ENCODE measurements at places on chromosomes 4 and X.

DNA sequence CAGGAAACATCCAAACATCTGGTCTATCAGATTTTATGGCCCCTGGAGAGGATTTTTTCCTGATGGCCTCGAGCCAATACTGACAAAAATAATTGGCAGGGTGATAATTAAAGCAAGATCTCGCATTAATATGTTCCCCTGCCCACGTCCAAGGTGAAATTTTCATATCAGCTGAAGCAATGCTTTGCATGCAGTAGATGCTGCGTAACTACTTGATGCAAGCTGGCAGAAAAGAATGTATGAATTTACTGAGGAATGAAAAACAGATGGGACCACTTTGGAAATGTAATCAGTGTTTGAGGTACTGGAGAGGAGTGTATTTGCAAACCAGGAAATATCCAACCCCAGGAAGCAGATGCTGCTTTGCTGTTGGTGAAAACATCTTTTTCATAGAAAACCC is 36.8 kb upstream of the REST start:
- DNase-seq, result no peak

GRCh38 chr4:57401586-57401985 is 291.4 kb upstream of the IGFBP7 start:
- DNase-seq, result no peak

DNA sequence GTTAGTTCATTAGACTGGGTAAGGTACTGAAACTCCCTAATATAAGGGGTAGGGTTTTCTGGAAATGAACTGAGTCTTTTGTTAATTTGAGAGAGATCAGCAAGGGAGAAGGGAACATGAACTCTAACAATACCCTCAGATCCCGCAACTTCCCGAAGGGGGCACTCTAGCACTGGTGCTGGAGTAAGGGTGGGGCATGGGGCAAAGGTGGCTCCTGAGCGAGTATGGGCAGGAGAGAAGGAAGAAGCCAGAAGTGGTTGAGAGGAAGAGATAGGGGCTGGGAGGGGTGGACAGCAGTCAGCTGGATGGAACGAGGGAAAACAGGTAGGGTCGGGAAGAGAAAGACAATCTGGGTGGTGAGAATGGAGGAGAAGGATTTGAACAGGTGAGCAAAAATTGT is 183.2 kb upstream of the MAGEE2 start:
- DNase-seq, result no peak

DNA sequence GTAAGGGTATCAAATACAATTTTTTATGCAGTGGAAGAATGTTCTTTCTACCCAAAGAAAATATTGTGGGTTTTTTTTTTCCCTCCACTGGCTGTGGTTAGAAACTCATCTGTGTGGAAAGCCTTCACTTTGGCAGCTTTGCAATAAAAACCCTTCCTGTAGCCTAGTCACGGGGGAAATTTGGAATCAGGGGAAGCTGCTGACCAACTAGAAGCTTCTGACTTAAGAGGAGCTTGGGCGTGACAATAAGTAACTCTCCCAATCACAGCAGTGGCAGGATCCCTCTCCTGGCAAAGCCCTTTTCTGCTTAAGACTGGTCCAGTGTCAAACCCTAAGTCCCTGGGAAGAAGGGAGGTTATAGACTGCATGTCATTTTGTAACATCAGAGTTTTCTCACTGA is 87.9 kb downstream of the LRRC66 start:
- DNase-seq, result no peak

DNA sequence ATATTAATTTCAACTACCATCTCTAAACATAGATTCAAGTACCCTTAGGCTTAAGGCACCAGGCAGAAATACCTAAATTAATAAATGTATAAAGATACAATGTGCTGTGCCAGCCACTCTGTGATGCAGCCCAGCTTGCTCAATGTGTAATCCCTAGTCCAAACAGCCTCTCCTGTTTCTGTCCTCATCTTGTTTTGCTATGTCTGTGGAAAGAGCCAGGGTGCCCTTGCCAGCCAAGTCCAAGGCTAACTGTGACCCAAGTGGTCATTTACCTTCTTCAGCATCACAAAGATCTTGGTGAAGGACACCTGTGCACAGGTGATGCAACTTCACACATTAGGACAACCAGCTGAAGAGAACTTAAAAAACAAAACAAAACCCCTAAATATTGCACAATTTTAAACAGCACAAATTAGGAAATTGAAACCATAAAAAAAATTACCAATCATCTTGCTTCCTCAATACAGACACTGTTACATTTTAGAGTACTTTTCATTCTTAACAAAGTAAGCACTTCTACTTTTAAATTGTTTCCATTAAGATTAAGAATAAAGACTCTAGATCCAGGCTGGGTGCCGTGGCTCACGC is 89.6 kb downstream of the C4orf51 start:
- no peak for DNase-seq

GRCh38 chr4:186676531-186677161 is 47.0 kb downstream of the FAT1 start:
- no peak for DNase-seq

GRCh38 chrX:118974908-118975671 is 672 bp downstream of the LONRF3 start:
- peak; percentile 57 for DNase-seq

DNA sequence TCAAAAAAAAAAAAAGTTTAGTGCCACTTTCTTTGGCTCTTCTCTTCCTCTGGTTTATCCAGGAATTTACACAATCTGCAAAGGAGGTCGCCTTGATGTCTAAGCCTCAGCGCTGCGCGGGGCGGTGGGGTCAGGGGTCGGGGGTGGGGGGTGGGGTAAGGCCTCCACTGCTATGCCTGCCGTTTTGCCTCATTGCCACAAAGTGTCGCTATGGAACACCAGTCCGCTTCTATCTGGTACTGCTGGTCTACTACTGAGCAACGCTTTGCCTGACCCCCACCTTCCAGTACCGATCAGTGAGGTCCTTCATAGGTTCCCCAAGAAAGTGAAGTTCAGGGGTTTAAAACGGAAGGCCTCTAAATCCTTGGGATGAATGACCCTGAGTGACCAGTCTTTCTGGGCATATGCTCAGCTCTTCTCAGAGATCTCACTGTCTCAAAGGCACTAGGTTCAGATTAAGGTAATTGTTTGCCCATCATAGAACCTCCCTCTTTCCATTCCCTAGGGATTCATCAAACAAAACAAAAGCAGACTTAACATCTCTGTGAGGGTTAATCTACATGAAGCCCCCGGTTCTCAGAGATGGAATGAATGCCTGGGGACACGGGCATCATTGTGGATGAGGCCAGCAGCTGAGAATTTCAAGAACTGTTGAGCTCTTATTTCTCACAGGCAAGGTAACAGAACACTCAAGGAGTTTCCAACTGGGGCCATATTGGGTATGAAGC is 16.9 kb upstream of the TSR2 start:
- no peak for DNase-seq

GRCh38 chr4:2651998-2652397 is 104.1 kb downstream of the TNIP2 start:
- DNase-seq, result no peak

DNA sequence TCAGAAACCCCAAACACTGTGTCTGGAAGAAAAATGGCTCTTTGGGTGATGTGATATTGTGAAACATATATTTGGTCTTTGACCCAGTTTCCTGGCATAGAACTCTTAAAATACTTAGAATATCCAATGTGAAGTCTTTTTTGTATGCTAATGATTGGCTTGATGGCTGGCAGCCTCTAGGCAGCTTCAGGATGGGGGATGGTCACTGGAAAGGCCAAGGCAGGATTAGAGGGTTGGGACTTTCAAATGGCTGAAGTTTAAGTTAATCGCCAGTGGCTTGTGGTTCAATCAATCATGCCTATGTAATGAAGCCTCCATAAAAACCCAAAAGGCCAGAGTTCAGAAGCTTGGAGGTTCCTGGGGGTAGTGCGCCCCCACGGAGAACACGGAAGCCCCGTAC is 33.5 kb upstream of the ESX1 start:
- no peak for DNase-seq

- no peak for DNase-seq
Measured at GRCh38 chrX:132887569-132887968, 70.9 kb downstream of the HS6ST2 start.

DNA sequence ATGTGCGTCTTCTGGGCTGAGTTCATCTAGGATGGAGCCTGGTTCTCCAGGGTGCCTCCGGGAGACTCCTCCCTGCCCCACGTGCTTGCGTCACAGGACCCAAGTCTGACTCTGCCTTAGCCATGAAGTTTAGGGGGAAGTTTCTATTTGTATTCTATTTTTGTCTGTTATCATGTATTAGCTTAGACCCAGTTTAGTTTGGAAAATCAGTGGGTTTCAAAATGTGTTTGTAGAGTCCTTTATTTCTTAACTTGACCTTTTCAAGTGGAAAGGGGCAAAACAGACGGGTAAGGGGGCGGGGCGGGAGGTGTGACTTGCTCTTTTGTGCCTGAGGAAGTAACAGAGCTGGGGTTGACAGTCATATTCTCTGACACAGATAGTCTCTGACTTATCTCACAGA is 86.0 kb downstream of the HTT start:
- DNase-seq, result no peak

DNA sequence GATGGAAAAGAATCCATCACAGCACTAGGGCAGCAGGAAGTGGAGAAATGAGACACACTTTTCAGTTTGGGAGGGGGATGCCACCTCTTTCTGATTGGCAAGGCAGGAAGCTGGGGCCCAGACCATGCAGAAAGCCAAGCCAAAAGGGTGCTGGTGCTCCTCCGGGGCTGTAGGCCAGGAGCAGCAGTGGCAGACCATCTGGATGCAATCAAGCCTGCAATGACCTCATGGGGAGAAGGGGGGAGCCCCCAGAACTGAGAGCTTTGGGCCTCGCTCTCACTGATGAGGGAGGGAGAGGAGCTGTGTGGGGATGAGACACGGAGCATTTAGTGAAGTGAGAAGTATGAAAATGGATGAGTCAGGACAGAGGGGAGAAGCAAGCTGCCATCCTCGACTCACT is 141.3 kb upstream of the NALF2 start:
- no peak for DNase-seq

GRCh38 chrX:69070949-69071650 is 94.2 kb downstream of the PJA1 start:
- DNase-seq, result no peak

DNA sequence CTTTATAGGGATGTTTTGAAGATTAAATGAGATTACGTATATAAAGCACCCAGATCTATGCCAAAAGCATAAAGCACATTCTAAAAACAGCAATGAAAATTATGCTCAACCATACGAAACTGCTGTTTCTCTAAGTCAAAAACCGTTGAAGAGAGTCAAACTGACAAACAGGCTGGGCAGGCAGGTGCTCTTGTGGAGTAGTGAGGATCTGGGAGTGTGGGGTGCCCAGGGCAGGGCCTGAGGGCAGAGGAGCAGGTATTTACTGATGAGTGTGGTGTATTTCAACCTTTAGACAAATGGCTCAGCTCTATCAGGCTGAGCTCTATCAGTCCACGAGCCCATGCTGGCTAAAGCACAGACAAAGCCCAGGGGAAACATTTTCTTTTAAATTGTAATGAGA is 40.4 kb downstream of the RELL1 start:
- no peak for DNase-seq

GRCh38 chr4:149306537-149306936 is 509.1 kb downstream of the IQCM start:
- DNase-seq, result no peak

DNA sequence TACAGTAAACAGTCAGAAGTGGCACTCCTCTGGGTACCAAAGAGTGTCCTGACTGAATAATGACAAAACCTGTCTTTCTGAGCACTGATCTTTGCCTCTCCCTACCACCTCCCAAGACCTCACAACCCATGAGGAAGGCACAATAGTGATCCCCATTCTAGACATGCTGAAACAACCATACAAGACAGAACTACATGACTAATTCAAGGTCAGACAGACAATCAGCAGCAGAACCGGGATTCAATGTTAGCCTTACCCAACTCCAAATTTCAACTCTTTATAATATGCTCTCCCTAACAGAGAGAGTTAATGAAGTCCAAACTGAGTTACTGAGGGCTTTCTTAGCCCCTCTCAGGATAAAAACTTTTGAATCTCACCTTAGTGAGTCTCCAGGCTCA is 71.0 kb downstream of the IRF2 start:
- DNase-seq, result no peak

DNA sequence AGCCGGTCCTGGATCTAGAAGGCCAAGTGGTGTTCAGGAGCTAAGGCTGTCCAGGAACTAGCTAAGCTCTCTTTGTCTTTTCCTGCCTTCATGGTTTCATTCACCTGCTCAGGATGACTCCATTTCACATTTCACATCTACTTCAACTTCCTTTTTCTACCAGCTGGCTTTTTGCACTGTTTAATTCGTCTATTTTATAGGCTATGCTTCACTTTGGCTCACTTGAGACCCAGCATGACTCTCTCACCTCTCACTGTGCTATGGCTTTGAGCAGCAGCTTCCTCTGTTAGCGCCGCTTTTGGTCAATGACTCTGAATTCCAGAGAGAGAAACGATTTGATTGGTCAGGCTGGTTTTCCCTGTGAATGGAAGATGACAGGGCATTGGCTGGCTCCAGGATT is 213.5 kb upstream of the CLNK start:
- DNase-seq, result no peak

- DNase-seq, result no peak
Measured at GRCh38 chr4:114673306-114673705, 74.7 kb downstream of the UGT8 start.

All from CD4-positive, alpha-beta T cell treated with Interleukin-12 subunit alpha and Interleukin-12 subunit beta, for 1 hour (primary cell).